ENCODE measurements at places on chromosomes 16 and 17.

- no peak for DNase-seq
Observed at GRCh38 chr16:35185366-35186044, 1726.1 kb downstream of the TP53TG3F start.

DNA sequence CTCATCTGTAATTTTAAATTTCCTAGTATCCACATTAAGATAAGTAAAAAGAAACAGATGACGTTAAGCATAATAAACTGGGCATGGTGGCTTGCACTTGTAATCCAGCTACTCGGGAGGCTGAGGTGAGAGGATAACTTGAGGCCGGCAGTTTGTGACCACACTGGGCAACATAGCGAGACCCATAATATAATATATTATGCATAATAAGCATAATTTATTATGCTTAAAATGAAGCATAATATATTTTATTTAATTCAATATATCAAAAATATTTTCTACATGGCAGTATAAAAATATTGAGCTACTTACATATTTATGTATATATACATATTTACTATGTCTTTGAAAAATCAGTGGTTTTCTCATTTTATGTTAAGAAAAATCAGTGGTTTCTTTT lies 128.3 kb downstream of the GOSR1 start:
- DNase-seq, result no peak

GRCh38 chr16:88453611-88454522 lies 787 bp downstream of the ZFPM1 start:
- DNase-seq, result no peak

- no peak for DNase-seq
Observed at GRCh38 chr17:69592692-69593350, 178.3 kb downstream of the MAP2K6 start.

GRCh38 chr17:42530952-42531454 lies 5.0 kb upstream of the NAGLU start:
- no peak for DNase-seq

- DNase-seq, result no peak
Observed at GRCh38 chr16:20803561-20804214, 2.6 kb downstream of the ERI2 start.

GRCh38 chr16:48958681-48959080 lies 323.0 kb downstream of the CBLN1 start:
- no peak for DNase-seq

Measured in C1 segment of cervical spinal cord (tissue), 14 donors.